ENCODE measurements at places on chromosomes 6 and 20.
A peak's percentile ranks its signal among the peaks of the same experiment; 100 is the strongest.

- no peak for DNase-seq
Measured at GRCh38 chr6:143859891-143860660, 4.2 kb upstream of the ZC2HC1B start.

DNA sequence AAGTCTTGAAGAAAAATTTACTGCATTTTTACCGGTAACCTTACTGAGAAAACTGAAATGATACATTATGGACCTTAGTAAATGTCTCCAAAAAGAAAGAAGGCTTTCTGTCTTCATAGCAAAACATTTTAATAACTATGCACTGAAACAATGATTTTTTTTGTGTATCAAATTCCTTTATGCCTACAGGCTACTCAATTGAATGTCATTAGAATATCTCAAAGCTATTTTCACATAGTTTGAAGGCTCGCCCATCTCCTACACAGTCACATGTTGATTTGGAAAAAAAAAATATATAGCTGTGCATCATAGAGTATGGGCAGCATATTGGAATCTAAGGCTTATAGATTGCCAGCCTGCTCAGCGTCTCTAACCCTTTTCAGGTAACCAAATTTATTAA, 12.0 kb upstream of the MLIP start:
- DNase-seq, result no peak

DNA sequence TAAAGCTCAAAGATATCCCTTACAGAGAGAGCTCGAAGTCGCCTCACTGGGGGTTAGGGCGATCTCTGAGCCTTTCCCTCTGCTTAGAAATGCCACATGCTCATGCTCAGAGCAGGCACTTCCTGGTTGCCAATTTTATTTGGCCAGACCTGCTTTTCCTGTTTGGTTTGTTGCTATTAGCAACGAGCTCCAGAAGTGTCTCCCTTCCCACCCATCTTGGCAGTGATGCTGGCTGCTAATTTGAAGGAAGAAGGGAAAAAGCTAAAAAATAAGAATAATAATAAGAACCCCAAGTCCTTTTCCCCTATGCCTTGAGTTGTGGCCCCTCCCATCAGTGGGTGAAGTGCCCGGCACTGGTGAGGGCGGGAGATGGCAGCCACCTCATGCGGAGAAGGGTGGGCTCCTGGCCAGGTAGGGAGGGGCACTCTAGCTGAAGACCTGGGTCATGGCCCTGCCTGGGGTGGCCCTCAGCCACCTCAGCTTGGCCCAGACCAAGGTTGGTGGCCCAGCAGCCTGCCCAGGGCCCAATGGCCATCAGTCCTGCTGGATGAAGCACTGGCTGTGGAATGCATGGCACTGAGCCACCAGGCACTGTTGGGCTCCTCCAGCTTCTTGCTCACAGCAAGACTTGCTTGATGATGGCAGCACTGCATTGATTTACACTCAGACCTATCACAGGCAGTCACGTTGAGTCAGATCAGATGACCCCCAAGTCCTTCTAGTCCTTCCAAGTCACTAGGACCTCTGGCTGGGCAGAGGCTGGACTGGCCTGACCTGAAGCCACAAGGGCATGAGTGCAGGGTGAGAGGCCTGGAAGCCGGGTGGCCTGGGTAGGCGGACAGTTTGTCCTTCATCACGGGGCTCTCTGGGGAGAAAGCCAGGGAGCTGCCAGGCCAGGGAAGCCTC, 79.0 kb downstream of the SYNJ2 start:
- DNase-seq, result peak; percentile 97

DNA sequence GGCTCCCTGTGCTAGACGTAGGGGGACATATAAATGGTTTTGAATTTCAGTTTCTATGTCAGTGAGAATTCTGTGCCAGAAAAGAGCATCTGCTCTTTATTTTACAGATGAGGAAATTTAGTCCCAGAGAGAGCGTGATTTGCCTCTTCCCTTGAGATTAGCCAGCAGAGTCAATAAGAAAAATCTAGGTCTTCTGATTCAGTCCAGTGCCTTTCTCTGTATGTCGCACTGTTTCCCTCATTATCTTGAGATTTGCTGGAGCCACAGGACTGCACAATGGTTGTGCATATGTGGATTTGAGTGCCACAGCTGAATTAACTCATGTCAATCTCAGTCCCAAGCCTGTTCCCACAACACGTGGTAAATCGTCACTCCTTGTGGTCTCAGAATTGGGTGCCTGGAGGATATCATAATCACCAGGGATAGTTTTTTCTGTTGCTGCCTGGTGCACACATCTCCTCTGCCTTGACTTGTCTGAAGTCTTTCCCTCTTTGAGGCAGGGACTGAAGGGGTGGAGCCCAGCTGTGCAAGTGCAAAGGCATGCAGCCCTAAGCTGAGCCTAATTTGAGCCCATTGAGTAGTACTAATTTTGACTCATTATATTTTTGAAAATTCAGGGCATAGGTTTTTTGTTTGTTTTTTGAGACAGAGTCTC, 276.7 kb downstream of the SOX4 start:
- no peak for DNase-seq

DNA sequence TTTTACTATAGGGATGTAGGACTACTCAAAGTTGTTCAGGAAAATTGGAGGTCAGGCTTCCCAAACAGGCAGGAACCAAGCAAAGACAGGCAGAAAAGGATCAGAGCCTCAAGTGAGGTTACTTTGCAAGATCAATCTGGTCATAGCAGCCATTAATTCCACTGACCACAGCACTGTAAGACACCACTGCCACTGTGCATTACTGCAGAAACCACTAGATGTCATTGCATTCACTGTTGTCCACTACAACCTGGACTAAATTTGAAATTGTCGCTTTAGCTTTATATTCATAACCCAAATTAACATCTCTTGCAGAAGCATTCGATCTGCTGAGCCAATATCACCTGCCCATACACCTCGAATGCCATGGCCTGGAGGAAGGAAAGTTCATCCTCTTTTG, 126.9 kb upstream of the UFL1 start:
- DNase-seq, result no peak

- DNase-seq, result peak; percentile 36
Measured at GRCh38 chr6:1538810-1539478, 70.8 kb upstream of the FOXC1 start.

DNA sequence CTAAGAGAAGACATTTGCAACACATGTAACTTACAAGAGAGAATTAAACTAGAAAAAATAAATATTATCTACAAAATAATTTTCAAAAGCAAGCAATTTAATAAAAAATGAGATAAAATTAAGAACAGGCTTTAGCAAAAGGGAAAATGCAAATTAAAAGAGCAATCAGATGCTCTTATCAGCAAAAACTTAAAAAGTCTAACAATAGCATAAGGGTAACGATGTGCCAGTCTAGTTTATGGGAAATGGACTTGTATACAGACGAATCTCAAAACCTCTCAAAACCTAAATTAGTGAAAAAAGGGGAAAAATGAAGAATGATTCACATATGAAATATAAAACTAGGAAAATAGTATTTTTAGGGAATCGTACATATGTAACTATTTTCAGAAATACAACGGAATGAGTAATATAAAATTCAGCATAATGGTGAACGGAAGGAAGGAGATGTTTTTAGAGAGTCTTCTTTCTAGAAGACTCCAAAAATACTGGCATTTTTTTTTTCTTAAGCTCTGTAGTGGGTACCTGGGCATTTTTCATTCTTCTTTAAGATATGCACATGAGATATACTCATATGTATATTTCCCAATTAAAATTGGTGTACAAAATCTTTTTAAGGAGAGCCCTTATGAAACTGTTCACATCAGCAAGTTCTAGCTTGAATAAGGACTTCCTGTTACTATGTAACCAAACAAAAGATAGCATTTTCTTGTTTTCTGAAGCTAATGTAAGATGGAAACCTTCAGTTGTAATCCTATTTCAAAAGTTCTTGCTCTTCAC, 927 bp upstream of the MANEA start:
- peak; percentile 15 for DNase-seq

GRCh38 chr20:7841291-7841970, 98.8 kb downstream of the HAO1 start:
- DNase-seq, result peak; percentile 40

GRCh38 chr20:37518606-37519507, 2.2 kb upstream of the NNAT start:
- DNase-seq, result no peak

GRCh38 chr6:126337323-126337722, 2.6 kb upstream of the CENPW start:
- peak; percentile 84 for DNase-seq

- peak; percentile 1 for DNase-seq
Measured at GRCh38 chr6:10347561-10348327, 67.1 kb downstream of the TFAP2A start.

GRCh38 chr20:889932-890463, 26.1 kb downstream of the ANGPT4 start:
- no peak for DNase-seq

GRCh38 chr6:99114769-99115406, 167.1 kb upstream of the FBXL4 start:
- no peak for DNase-seq

DNA sequence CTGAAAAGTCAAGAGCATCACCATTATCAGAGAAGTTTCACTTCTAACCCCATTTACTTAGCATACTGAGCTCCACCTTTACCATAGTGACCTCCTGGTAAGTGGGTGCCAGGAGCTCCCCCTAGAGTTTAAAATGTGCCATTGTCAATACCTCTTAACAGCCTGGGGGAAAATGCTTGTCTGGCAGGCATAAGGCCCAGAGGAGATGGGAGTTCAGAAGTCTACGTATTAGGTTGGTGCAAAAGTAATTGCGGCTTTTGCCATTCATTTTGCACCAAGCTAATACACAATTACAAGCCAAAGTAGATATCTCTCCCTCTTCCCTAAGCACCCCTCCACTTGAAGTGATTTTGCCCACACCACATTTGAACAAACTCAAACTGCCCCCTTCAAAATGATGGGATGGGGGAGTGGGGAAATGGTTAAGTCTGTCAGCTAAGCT, 919.0 kb downstream of the KIF16B start:
- DNase-seq, result peak; percentile 49

DNA sequence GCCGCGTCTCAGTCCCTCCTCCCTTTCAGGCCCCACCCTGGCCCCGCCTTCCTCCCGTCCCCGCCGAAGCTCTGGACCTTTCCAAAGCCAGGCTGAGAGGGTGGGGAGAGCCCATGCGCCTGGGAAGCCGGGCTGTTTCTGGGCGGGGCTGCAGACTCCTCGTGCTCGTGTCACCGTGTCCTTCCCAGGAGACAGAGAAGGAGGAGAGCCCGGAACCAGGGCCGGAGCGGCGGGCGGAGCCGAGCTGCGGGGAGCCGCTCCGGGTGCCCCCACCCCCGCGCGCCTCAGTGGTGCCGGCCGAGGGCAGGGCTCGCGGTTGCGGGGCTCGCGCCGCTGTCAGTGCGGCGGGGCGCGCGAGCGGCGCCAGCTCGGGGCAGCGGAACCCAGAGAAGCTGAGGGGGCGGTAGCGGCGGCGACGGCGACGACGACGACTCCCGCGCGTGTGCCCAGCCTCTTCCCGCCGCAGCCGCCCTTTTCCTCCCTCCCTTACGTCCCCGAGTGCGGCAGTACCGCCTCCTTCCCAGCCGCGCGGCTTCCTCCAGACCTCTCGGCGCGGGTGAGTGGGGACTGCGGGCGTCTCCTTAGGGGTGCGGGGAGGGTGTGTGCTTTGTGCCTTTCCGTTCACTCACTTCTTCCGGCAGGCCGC, at the start of gene RALY:
RALY (plus strand) TSS at position 336 of the 646 bp plus-strand sequence. CDS start 78,164 bp downstream, outside the sequence.
- DNase-seq, result peak; percentile 99

- DNase-seq, result no peak
Measured at GRCh38 chr20:50649590-50649989, 41.8 kb downstream of the RIPOR3 start.

DNA sequence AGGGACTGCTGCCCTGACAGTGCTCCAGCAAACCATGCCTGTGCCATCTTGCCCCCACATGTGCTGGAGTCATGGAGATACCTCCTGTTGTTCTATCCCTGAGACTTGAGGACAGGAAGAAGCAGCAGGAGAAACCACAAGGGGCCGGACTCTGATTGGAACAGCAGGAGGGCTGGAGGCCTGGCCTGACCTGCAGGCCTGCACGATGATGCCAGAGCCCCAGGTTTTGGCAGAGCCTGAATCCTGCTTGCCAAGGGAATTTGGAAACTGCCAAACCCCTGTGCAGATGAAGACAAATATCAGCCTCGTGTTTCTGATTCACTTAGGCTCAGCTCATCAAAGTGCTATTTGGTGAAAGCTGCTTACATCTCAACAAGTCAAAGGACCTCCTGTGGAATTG, 177.6 kb downstream of the MAFB start:
- DNase-seq, result peak; percentile 96

DNA sequence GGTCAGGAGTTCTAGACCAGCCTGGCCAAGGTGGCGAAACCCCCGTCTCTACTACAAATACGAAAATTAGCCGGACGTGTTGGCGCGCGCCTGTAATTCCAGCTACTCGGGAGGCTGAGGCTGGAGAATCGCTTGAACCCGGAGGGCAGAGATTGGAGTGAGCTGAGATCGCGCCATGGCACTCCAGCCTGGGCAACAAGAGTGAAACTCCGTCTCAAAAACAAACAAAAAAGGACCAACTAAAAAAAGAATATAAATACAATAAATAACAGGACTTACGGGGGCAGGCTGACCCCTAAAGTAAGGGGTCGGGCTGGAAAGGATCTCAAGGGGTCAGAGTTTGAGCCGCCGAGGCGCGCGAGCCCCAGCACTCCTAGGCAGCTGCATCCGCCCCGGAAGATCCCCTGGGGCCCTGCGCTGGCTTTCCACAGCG, 509 bp upstream of the TPD52L2 start:
- DNase-seq, result no peak

- DNase-seq, result no peak
Measured at GRCh38 chr6:129163551-129163950, 280.6 kb downstream of the LAMA2 start.

- peak; percentile 81 for DNase-seq
Measured at GRCh38 chr6:13354331-13355042, 26.1 kb upstream of the TBC1D7 start.

- DNase-seq, result no peak
Measured at GRCh38 chr20:48797275-48797825, 30.4 kb downstream of the PREX1 start.

DNA sequence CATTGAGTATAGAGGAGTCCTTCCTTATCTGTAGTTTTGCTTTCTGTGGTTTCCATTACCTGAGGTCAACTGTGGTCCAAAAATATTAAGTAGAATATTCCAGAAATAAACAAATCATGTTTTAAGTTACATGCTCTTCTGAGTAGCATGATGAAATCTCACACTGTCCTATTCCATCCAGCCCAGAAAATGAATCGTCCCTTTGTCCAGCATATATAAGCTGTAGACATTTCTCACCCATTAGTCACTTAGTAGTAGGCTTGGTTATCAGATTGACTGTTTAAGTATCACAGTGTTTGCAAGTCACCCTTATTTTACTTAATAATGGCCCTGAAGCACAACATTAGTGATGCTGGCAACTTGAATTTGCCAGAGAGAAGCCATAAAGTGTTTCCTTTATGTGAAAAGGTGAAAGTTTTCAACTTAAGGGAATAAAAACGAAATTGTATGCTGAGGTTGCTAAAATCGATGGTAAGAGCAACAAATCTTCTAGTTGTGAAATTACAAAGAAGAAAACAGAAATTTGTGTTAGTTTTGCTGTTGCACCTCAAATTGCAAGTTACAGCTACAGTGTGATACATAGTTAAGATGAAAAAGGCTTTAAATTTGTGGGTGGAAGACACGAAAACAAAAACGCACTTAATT, 198.6 kb upstream of the SIM1 start:
- peak; percentile 77 for DNase-seq

- no peak for DNase-seq
Measured at GRCh38 chr6:149861603-149862423, 2.3 kb downstream of the LRP11 start.

- peak; percentile 95 for DNase-seq
Measured at GRCh38 chr6:137240168-137240567, 21.0 kb upstream of the IFNGR1 start.

- DNase-seq, result no peak
Measured at GRCh38 chr6:150099953-150100352, 31.0 kb upstream of the ULBP3 start.

GRCh38 chr6:131225959-131226358, 90.7 kb downstream of the AKAP7 start:
- DNase-seq, result no peak

GRCh38 chr6:154213782-154214181, 142.8 kb downstream of the IPCEF1 start:
- no peak for DNase-seq

All from AG10803 (cell line).